ENCODE measurements at places on chromosomes 1 and 21.
A peak's percentile ranks its signal among the peaks of the same experiment; 100 is the strongest.

DNA sequence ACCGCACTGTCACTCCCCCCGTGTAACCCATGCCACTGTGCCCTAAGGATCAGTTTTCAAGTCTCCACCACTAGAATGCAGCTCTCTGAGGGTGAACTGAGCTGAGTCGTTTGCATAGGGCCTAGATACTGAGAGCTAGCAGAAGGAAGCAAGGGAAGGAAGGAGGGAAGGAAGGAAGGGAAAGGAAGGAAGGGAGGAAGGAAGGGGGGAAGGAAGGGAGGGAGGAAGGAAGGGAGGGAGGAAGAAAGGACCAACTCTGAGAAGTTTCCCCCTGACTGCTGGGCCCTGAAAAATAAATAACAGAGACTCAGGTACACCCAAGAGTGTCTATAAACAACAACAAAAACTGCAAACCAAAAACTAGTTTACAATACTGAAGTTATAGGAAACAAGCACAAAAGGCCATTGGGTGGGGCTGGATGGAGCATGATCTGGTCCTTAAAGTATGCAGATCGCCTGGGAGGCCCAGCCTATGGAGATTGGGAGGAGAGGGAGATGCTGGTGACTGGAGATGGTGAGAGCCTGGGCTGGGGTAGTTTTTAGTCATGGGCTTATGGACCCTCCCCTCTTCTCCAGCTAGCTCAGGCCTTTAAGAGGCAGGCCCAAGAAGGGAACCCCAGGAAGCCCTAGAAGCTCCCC, 1.7 kb upstream of the MRPS15 start:
- DNase-seq, result no peak

DNA sequence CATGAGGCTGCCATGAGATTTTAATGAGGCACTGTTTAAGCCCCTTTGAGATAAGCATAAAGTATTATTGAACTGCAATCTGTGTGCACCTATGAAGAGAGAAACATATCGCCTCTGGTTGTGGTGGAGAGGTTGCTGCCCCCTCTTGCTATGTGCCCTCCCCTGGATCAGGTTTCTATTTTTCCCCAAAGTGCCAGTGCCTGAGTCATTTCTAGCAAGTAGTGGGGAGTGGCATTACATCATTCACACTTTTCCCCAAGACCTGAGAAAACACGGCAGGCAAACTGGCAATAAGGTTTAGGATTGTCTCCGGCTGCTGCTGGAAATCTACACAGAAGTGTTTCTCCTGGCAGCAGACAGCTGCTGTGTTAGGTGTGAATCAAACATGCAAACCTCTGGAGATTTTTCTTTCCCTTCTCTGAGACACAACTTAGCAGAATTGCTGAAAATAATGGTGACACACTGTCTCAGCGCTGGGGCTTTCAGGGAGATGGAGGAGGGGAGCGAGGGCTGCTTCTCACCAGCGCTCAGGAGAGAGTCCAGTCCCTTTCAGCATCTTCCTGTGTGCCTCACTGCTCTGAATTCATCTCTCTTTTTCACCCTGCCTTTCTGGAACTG, 13.7 kb upstream of the RGS16 start:
- DNase-seq, result no peak

- DNase-seq, result no peak
These were observed 3.9 kb upstream of the CD1C start for GRCh38 chr1:158285756-158286241.

DNA sequence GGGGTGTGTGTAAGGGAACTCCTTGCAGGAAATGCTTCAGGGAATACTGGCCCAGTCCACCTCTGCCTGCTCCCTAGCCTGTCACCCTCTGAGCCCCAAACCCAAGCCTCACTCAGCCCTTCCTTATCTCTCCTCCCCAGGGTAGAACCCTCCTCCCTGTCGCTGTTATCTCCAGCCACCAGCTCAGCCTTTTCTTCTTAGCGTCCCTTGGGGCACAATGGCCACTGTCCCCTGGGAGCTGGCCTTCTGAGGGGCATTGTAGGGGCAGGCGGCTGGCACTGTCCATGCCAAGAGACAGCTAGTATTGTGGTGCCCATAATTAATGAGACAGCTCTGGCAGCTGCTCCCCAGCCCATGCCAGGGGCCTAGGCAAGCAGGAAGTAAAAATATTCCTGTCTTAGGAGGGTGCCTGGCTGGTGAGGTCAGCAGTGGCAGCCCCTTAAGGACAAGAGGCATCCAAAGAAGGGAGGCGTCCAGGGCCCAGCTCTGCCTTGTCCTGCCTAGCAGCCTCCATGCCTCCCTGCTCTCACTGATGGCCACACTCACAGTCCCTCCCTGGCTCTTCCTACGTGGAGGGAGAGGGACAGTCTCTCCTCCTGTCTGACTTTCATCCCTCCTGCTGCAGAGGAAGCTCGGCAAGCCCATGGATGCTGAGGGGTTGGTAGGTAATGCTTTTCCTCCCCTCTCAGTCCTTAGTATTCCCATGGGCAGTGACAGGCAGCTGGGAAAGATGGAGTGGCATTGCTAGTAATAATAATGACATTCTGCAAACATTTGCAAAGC, 37.5 kb downstream of the KCNQ4 start:
- DNase-seq, result no peak

GRCh38 chr1:170085091-170085490, 10.6 kb upstream of the KIFAP3 start:
- DNase-seq, result no peak

- peak; percentile 66 for DNase-seq
These were observed 25.3 kb downstream of the A3GALT2 start for GRCh38 chr1:33295450-33296081.

DNA sequence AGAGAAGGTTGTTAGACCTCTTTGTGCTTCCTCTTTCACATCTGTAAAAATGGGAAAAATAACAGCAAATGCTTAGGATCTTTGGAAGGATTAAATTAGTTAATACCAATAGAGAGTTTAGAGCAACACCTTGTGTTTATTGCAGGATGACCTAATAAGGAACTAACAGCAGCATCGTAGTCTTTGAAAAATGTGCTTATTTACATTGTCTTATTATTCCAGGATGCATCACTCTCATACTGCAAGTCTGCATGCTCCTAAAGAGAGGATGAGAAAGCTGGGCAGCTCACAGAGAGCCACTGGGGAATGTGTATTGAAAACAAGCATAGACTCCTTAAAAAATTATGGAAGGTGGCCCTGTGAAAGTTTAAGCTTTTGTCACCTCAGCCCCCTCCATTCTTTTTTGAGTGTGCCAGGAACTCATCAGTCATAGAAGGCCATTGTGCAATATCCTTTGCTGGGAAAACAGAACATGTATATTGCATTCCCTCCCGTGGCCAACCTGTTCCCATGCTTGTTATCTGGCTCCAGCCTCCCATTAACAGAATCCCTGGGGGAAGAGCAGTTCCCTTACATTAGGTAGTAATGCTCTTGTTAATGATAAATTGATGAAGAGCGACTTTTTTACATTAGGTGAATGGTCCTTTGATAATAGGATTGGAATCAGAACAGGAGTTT, 180.7 kb downstream of the ZNF326 start:
- DNase-seq, result no peak

DNA sequence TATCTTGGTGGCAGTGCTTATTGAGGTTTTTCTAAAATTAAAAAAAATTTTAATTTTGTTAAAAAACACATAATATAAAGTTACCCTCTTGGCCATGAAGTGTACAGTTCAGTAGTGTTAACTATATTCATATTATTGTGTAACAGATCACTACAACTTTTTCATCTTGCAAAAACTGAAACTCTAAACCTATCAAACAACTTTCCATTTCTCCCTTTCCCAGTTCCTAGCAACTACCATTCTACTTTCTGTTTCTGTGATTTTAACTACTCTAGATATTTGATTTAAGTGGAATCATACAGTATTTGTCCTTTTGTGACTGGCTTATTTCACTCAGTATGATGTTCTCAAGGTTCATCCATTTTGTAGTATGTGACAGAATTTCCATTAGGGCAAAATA, 55.5 kb downstream of the SLAMF6 start:
- no peak for DNase-seq

DNA sequence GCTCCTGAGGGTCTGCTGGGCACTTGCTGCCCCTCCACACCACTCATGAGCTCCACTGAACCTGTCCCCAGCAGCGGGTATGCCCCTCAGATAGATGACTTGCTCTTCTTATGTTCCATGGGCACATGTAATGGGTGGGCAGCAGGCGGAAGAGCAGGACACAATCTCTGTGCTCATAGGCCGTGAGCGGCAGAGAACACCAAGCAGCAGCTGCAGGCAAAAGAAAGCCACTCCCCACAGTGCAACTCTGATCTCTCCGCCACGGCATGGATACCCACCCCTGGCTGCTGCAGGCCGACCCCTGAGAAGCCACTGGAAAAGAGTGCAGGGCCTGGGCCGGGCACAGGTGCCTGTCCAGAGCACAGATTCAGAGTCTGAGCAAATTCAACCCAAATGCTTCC, 135.2 kb upstream of the RUNX3 start:
- no peak for DNase-seq

DNA sequence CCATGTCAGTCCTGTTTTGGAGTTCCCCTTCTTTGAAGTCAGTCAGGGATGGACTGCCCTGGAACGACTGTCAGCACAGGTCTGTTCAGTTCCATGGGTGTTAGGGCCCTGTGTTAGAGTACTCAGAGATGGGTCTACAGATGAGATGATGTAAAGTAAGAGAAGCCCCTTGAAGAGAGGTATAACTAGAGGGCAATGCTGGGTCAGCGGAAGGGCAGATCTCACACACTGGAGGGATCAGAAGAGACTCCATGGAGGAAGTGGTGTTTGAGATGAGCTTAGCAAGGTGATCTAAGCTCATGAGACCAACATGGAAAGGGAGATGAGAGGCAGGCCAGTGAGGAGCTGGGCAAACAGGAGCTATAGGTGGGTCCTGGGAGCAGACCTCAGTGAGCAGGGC, 7.6 kb downstream of the PPFIA4 start:
- DNase-seq, result no peak

GRCh38 chr1:34322969-34323368, 146.3 kb downstream of the C1orf94 start:
- DNase-seq, result no peak

DNA sequence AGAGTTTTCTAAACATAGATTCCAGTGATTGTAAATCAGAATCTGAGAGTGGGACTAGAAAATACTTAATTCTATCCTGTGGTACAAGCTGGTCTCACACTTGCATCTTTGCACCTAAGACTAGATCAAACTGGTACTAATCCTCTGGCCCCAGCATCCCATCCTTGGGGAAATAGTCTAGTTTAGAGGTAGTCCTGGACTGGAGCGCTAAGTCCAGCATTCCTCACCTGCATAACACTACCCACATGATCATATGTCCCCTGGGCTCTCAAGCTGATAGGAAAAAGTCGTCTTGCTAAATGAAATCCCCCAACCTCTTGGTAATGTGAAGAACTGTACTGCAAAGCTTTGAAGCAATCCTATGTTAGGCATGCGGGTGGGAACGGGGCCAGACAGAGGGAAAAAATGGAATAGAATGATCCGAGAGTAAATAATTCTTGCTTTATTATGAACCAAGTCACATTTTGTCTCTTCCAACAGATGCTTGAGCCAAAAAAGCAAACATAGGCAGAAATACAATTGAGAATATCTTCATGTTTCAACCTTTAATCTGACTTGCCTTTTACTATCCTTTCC, 4.8 kb downstream of the COX20 start:
- no peak for DNase-seq

DNA sequence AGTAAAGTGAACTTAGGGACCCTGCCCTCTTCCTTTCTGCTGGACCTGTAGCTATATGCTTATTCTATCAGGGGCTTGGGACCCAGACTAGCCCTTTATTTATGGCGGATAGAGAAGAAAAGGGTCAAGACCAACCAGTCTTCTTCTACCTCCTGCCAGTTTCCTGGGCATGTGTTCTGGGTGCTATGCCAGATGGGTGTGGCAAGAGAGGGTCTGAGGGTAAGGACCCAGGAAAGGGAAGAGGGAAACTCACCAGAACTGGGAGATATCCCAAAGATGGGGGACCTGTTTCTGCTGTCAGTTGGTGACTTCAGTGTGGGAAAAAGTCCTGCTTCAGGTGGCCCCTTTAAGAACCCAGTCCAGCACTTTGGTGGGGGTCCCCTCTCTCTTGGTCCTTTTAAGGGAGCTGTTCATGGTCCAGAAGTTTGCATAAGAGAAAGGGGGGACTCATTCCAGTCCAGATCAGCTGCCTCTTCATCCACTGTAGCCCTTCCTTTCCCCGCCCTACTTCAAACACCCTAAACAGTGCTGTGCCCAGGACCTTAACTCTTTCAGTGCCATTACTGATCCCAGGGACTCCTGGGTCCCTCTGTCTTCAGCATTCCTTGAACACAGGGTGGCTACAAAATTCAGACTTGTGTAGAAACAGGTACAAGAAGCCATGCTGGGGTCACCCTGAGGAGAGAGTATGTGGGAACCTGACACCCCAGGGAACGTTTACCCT, 18.4 kb downstream of the SSR2 start:
- no peak for DNase-seq

GRCh38 chr21:36044056-36044455, 16.3 kb downstream of the SETD4 start:
- DNase-seq, result no peak

DNA sequence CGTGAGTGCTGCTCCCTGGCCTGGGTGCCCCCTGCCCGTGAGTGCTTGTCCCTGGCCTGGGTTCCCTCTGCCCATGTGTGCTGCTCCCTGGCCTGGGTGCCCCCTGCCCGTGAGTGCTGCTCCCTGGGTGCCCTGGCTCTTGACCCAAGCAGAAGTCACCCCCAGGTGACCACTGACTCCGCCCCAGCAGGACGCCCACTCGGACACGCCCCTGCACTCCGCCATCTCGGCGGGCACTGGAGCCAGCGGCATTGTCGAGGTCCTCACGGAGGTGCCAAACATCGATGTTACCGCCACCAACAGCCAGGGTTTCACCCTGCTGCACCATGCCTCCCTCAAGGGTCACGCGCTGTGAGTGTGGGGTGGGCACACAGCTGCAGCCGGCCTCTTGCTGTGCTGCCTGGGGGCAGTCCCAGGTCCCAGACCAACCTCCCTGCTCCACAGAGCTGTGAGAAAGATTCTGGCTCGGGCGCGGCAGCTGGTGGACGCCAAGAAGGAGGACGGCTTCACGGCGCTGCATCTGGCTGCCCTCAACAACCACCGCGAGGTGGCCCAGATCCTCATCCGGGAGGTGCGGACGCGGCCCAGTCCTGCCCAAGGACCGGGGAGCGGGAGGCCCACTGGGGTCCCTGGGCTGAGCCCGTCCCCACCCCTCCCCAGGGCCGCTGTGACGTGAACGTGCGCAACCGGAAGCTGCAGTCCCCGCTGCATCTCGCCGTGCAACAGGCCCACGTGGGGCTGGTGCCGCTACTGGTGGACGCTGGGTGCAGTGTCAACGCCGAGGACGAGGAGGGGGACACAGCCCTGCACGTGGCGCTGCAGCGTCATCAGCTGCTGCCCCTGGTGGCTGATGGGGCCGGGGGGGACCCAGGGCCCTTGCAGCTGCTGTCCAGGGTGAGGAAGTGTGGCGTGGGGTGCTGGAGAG, 3.9 kb upstream of the MMP23B start:
- no peak for DNase-seq

GRCh38 chr1:88773540-88774150, 89.6 kb downstream of the PKN2 start:
- DNase-seq, result peak; percentile 65

- DNase-seq, result peak; percentile 39
These were observed 166.7 kb downstream of the ADGRL4 start for GRCh38 chr1:78839704-78840277.

DNA sequence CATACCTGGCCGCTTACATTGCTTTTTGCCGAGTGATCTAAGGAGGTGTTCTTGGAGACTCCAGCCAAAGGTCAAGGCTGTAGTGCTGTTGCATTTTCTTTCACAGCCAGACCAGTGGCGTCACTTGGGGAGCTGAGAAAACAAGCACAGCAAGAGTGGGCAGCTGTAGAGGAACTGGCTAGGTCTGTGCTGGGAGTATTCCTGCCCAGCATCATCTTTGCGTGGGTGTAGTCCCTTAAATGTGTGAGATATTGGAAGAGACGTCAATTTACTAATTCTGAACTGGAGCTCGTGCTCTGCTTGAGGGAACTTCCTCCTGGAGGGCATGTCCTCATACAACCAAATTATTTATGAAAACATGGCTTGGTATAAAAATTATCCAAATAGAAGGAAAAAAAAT, 10.2 kb downstream of the UBIAD1 start:
- no peak for DNase-seq

Data from HFFc6 (cell line).